ENCODE measurements at places on chromosomes 7 and 10.

DNA sequence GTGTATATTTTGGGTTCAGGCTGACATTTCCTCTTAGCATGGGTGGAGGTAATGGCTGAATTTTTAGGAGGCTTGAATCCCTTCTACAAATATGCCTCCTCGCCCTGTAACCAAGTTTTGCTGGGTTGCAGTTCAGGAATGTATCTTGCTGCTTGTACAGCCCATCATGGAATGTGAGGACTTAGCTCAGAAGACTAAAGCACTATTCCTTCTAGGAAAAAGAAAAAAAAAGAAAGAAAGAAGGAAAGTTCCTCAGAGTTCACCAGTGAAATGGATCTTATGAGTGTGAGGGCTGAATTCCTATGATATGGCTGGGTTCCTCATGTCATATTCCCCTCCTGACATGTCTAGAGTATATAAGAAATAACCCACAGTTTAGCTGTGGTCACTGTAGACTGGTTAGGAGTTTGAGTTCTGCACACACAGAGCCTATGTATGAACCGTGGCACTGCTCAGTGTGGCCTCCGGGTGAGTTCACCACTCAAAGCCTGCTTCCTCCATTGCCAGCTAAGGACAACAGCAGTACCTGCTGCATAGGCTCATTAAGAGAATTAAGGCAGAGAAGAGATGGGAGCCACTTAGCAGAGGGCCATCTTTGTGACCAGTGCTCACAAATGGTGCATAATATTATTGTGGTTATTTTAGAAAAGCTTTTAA, 114.0 kb downstream of the TACC2 start:
- DNase-seq: no peak

- peak; percentile 31 for DNase-seq
Measured at GRCh38 chr7:38451840-38452239, 178.4 kb upstream of the TARP start.

GRCh38 chr7:75809396-75809795, 4.2 kb downstream of the CCL24 start:
- DNase-seq: no peak

- DNase-seq: peak; percentile 63
Measured at GRCh38 chr7:2519119-2519930, at the start of gene LFNG. LFNG (plus strand) TSS chr7:2519774; CDS start chr7:2519862, 88 bp downstream.

DNA sequence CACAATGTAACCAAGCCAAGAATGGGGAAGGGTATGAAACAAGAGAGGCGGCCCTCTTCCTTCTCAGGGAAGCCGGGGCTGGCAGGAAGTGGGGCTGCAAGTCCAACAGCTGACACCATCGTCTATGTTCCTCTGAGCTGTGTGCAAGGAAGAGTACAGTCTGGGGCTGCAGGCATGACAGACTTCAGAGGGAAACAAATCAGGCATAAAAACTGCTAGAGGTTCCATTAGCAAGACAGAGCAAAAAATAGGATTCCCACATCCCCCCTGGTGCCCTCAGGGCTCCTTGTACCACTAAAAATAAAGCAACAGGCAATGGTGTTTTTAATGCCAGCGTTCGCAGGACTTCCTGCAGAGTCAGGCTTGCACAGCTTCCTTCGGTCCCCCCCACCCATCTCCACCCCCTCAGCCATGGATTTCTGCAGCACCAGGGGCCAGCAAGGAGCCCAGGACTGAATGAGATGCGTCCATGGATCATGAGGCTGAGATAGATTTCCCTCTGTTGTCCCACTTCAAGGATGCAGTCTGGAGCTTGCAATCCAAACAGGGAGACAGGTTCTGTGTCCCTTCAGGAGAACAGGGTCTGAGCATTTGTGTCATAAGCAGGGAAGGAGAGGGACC, 34.6 kb downstream of the KCNMA1 start:
- no peak for DNase-seq

DNA sequence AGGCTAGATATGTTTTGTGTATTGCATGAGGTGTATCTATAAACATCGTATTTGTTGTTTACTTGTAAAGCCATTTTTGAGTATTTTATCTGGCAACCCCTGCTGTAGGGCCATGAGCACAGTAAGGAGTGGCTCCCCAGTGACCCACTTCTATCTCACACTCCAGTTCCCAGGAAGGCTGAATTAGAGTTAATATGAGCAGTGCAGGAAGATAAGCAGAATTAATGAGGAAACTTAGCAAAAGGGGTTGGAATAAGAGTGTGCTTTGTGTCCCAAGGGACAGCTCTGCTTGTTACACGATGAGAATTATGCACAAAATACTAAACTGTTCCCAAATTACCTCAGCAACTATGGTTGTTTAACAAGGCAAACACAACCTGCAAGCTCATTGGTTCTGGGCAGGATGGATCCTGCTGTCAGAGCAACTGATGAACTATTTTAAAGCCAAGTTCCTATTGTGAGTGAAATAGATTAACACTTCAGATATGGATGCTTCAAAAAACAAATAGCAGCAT, 1005.8 kb downstream of the NRG3 start:
- no peak for DNase-seq

- DNase-seq: no peak
Measured at GRCh38 chr7:46301677-46302076, 380.6 kb upstream of the IGFBP3 start.

GRCh38 chr7:133770863-133771492, 356.2 kb upstream of the LRGUK start:
- DNase-seq: peak; percentile 23

- no peak for DNase-seq
Measured at GRCh38 chr7:22339725-22340390, 17.1 kb downstream of the RAPGEF5 start.

GRCh38 chr10:132389433-132390169, 7.4 kb upstream of the PWWP2B start:
- no peak for DNase-seq

GRCh38 chr7:78441737-78442136, 643.2 kb downstream of the PHTF2 start:
- no peak for DNase-seq

DNA sequence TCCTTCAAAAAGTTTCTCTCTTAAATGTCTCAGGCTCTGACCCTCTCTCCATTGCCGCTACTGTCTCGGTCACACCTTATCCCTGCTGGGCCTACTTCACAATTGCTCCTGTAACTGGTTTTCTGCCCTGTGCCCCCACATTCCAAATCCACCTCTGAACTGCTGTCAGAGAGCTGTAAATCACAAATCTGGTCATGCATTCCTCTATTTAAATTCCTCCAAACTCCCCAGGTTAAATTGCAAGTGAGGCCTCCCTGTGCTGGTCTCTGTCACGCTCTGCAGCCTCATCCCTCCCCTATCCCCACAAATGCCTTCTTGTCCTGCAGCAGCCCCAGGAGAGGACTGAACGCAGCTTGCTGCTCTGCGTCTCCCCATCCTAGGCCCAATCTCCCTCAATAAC, 40.4 kb upstream of the CDCA7L start:
- no peak for DNase-seq

- no peak for DNase-seq
Measured at GRCh38 chr10:130233426-130233825, 97.2 kb downstream of the GLRX3 start.

DNA sequence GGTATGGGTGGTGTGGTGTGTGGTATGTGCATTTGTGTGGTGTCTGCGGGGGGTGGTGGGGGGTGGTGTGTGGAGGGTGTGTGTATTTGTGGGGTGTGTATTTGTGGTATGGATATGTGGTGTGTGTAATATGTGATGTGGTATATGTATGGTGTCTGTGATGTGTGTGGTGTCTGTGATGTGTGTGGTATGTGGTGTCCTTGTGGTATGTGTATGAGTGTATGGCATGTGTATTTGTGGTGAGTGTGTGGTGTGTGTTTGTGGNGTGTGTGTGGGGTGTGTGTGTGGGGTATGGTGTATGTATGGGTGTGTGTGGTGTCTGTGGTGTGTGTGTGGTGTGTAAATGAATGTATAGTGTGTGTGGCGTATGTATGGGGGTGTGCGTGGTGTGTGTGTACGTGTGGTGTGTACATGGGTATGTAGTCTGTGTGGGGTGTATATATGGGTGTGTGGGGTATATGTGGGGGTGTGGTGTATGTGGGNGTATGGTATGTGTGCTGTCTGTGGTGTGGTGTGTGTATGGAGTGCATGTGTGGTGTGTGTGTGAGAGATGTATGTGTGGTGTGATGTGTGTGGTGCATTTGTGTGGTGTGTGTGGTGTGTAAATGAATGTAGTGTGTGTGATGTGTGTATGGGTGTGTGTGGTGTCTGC, 27.1 kb upstream of the CHST15 start:
- DNase-seq: no peak

DNA sequence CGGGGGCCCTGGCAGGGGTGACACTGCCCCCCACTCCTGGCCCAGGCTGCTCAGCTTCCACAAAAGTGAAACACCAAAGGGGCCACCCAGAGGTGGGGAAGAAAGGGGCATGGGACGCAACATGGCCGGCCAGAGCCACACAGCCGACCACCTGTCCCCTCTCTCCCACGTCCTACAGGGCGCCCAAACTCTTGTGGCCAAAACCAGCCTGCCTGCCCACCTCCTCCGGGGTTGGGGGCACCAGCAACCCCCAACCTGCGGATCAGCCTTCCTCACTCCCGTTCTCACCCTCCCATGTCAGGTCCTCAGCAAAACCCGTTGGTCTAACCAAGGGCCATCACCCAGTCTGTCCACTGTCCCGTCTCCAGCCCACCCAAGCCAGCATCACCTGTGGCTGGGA, 79.5 kb upstream of the DNAAF5 start:
- DNase-seq: no peak

DNA sequence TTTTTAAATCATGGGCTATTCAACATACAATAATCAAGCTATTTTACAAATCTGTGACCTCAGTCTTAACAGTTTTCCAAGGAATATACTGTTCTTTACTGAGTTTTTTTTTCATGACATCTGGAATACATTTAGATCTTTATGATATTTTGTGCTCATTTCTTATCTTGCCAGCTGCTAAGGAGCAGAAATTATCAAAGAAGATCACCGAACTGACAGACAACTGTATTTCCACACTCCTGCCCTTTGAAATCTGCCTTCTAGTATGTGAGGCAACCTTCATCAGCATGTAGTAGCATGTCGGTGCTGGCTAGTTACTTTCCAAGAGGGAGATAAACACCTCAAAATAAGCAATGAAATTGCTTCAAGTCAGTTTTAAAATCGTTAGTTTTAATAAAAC, 66.4 kb downstream of the NHLRC2 start:
- no peak for DNase-seq

DNA sequence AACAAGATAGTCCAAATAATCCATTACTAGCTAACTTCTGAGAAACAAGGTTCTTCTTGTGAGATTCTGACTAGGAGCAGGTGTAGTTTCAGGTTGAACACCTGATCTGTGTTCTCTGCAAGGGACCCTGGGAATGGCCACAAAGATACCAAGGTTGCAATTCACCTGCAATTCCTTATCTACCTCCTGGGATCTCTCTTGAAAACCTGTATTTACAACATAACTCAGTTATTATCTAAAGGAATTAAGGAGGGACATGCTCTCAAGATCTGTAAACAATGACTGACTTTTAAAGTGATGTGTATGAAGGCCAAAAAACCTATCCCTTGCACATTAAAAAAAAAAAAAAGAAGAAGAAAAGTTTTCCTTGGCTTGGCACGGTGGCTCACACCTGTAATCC, 54.8 kb downstream of the ABLIM1 start:
- DNase-seq: no peak

DNA sequence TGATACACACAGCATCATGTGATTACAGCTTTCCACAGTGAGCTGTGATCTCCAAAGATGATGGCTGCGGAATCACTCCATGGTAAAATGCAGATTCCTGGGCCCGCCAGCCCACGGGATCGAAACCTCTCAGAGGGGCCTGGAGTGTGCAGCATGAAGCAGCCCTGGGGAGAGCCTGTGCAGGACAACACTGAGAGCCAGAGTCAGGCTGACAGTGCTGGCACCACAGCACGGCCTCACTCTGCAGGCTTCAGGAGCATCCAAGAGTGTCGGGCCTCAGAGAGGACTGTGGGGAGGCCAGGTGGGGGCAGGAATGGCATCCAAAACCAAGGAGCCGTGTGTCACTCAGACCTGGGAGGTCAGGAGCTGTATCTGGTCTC, 533.4 kb downstream of the TCERG1L start:
- DNase-seq: no peak

GRCh38 chr10:6912929-6913328, 332.9 kb upstream of the PRKCQ start:
- DNase-seq: no peak

DNA sequence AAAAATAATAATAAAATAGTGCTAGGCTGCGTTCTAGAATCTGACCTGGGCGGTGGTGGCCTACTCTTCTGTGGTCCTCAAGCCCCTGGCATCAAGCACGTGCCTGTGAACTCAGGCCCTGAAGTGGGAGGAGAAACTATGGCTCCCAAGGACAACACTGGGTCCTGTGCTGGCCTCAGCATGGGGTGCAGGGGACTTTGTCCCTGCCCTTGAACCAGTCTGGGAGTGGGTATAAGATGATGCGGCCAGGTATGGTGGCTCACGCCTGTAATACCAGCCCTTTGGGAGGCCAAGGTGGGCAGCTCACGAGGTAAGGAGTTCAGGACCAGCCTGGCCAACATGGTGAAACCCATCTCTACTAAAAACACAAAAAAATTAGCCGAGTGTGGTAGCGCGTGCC, 5.5 kb downstream of the ZP3 start:
- DNase-seq: no peak

DNA sequence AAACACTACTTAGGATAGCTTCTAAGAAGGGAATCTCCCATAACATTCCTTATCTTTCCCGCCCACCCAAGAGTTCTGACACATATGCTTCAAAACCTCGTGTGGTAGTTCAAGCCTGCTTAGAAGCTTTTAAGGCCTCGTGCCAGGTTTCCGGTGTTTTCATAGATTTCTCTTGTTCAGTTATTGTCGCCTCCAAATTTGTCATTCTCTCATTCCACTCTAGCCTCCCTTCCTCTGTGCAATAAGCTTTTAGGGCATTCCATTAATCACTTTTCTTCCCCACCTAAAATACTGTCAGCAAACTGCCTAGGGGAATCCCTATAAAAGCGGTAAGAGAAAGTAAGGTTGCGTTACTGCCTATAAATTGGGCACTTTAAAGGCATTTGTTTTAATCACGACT, 718 bp upstream of the BPGM start:
- DNase-seq: no peak

GRCh38 chr10:8084799-8085198, 30.3 kb downstream of the GATA3 start:
- no peak for DNase-seq

DNA sequence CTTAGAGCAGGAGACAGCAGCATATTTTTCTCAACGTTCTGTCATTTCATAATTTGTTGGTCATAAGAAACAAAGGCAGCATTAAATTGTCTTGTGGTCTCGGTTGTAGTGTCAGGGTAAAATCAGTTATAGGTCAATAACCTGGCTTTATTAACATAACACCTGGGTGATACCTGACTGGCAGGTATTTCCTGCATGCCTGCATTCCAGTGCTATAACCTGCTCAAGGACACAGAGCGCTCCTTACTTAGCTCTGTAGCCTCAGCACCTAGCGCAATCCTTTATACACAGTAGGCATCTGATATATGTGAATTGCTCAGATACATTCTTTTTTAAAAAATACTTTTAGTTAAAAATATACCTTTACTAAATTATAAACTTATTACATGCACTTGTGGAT, 38.9 kb upstream of the PRKG1 start:
- DNase-seq: no peak

GRCh38 chr7:127667759-127668530, 16.0 kb downstream of the SND1 start:
- DNase-seq: no peak
